ENCODE measurements at places on chromosomes 2 and 18. TPM values are rescaled to one million over a fixed set of nuclear protein-coding genes. Genes with fewer than 3 reads are reported as not detected.

CCDC102B gene
- 20.3 TPM for total RNA-seq

GCA gene
- total RNA-seq: 44.2 TPM

C2orf66 gene
- total RNA-seq: 0.40 TPM

RAB6D gene
- 4.0 TPM for total RNA-seq

ALPG gene
- total RNA-seq: not detected

BOD1L2 gene
- not detected for total RNA-seq

LIPG gene
- total RNA-seq: 6.4 TPM
